Trophoblast cell (in vitro differentiated cells and primary cell): ENCODE measurements at places on chromosomes 6 and 20.

GRCh38 chr6:90947184-90948064 lies 360.6 kb upstream of the MAP3K7 start:
- DNase-seq = no peak

DNA sequence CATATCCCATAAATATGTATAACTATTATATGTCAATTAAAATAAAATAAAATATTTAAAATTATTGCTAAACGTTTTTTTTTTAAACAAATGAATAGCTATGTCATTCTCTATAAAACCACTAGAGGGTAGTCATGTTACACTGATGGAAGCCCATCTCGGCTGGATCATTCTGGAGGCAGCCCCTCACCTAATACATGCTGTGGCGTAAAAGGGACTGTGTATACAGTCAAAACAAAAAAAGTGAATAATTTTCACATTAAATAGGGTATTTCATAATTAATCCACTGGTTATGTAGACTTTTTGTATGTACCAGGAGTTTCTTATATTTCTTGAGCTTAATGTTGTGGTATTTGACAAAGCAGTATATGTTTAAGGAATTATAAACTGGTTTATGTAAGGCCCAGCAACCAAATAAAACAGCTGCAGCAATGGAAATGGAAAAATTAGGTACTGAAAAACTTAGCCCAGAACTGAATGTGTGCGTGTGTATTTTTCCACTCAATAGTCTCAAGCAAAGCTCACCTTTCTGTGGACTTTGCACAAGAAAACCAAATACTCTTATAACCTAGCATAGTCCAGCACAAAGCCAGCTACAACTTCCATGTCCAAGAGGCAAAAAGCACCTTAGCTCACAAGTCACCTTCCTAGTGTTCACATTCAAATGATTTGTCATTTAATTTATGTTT lies 81.7 kb downstream of the COL9A1 start:
- peak; percentile 43 for DNase-seq

DNA sequence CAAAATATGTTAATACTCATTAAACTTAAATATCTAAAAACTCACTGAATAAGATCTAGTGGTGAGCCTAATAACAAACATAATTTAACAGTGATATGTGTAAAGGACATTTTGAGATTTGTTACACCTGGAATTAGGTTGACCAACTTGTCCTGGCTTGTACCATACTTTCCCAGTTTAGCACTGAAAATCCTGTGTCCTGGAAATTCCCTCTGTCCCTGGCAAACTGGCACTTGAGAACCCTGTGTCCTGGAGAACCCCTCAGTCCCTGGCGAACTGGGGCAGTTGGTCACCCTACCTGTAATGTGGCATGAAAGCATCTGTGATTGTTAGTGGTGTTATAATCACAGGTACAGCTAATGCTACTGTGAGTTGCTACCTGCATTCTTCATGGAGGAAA lies 6.9 kb upstream of the PRND start:
- DNase-seq = no peak

DNA sequence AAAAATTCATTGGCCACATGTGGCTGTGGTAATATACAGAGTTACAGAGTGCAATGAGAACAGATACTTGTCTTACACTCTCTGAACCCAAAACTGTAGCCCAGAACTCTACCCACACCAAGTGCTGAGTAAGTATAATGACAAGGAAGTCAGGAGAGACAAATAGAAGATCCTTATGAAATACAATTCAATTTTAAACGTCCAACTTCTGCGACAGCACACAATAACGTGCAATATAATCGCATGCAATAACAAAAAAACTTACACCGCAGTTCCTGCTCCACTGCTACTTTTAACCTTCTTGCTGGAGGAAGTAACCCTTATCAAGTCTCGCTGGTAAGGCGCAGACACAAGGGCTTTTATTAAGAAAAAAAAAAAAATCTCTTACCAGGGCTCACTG lies 881 bp downstream of the SFT2D1 start:
- no peak for DNase-seq

DNA sequence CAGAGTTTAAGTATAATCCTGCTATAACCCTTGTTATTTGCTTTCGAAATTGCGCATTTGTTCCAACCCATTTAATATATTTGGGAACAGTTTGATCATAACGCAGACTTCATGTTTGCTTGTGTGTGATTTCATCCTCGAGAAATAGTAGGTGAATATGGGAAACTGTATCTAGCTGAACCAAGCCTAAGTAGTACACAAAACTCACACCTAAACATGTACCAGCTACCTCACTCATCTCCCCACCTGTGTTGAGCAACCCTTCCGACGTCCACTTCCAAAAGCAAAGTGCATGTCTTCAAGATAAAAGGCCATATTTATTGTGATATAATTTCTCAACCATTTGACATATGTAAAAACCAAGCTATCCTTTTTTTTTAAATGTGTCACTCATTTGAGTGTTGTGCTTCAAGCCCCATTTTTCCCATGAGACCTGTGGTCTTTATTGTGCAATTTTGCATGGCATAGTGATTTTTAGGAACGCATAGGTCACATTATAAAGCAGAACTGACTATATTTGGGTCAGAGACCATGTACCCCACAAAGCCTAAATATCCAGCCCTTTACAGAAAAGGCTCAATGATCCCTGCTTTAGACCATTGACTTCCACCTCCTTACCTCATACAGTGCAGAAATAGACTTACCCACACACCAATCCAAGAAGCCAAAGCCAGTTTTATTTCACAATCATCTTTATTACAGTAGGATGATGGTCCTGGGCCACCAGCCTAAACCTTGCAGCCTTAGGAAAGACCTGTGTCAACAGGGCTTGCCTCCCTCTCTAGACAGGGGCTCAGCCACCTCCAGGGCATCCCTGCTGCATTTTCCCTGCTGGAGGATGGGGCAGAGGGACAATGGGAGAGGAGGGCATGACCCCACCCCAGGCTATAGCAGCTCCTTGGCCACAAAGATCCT lies 7.1 kb downstream of the CCND3 start:
- no peak for DNase-seq
